ENCODE measurements at places on chromosomes 2 and 18.

GRCh38 chr2:17912266-17912691 lies 33.8 kb downstream of the KCNS3 start:
- DNase-seq, result no peak

- no peak for DNase-seq
Observed at GRCh38 chr2:16726577-16726976, 60.9 kb upstream of the CYRIA start.

- no peak for DNase-seq
Observed at GRCh38 chr2:28102455-28102874, 211.9 kb downstream of the BABAM2 start.

DNA sequence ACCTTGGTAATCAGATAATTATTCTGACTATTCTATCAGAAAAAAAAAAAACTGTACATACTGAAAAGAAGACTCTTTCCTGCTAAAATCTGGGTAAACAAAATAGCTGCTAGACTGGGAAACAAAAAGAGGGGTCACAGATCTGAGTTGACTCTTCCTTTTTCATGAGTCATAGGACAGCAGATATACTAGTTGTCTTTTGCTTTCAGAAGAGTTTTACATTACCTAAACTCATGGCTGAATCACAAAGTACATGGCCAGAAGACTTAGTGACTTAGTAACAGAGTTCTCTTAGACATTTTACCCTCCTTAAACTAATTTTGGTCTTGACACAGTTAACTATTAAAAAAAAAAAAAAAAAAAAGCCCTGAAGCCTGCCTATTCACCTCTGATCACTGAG lies 834.0 kb upstream of the FSHR start:
- DNase-seq, result no peak

- DNase-seq, result no peak
Observed at GRCh38 chr2:99793022-99793421, 303.2 kb upstream of the REV1 start.

- DNase-seq, result no peak
Observed at GRCh38 chr2:129379411-129379810, 600.1 kb upstream of the RAB6C start.

DNA sequence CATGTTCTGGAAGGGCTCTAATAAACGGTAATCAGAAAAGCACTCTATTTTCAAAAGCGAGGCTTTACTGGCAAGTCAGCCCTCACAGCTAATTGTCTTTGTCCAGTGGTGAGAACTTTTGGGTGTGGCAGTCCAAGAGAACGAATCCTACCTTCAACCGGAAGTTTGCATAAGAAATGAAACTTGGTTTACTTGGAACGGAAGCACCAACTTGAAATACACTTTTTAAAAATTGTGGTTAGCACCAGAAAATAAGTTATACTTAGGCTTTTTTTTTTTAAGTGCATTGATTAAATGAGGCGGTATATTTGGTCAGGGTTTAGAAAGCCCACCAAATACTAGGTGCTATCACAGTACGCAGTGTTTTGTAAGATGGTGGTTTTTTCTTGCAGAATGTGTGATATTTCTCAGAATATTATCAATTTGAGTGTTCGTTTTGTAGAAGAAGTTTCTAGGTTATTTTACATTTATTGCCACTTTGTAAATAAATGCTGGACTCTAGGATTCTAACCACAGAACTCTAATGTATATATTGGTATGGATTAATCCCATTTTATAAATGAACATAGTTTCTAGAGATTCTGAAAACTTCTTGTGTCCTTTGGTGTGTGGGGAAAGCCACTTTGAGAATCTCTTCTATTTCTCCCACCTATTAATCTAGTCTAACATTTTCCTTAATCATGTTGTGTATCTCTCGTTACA lies 1.2 kb downstream of the MYL12A start:
- DNase-seq, result peak; percentile 58

GRCh38 chr2:101717071-101717845 lies 19.8 kb downstream of the MAP4K4 start:
- DNase-seq, result peak; percentile 84

DNA sequence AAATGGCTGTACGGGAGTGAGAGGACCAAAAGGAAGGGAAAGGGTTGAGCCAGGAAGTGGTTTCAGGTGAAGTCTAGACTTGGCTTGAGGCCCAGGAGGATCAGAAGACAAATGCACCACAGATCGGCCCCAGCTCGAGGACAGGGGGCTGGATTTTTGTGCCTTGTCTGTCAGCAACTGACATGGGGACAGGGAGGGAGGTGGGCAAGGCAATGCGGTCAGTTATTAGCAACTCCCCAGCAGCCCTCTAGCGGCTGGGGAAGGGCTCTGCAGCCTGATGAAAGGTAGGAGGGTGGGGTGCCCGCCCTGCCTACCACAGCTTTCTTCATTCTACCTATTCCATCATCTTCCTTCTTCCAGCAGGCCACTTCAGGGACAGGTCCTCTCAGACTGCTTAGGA lies 50.0 kb downstream of the CPO start:
- DNase-seq, result no peak

DNA sequence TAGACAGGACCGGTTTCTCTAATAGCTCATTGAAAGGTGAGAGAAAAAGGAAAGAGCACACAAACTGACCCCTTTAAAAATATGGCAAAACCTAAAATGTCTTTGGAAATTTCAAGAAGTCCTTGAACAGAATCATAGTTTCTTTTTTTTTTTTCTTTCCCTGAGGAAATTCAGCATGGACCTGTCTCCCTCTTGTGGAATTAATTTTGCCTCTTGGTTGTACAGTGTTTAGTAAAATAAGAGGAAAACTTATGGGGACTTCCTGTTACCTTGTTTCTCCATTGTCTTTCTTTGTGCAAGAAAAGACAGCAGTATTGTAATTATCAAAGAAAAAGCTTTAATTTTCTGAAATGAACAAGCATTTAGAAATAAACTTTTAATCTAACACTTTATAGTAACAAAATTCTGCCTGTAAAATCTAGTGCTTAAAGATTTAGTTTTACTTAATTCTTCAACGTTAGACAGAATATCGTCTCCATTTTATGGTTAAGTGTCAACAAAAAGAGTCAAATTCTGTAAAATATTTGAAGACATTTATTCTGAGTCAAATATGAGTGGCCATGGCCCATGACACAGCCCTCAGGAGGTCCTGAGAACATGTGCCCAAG lies 176.3 kb upstream of the NABP1 start:
- no peak for DNase-seq

- DNase-seq, result no peak
Observed at GRCh38 chr2:215394102-215394805, 41.6 kb downstream of the FN1 start.

DNA sequence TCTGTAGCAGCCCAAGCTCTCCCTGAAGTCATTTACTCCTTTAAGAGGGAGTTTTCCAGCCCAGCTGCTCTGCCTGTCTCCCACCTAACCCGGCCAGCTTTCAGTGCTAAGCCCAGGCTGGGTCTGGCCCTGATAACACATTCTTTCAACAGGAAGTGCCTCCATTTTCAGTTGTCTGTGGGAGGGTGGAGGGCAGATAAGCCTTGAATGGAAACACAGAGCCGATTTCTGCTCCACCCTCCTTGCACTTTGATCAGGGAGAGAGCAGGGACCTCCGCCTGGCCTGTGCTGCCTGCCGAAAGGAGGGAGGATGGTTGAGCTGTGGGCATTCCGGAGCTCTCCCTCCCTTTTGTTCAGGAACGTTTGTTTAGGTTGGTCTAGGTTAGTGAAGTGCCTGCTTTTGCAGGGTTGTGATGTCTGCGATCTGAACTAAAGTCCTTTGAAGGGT lies 24.8 kb downstream of the GATA6 start:
- no peak for DNase-seq

GRCh38 chr2:138846216-138846821 lies 66.1 kb upstream of the NXPH2 start:
- no peak for DNase-seq

DNA sequence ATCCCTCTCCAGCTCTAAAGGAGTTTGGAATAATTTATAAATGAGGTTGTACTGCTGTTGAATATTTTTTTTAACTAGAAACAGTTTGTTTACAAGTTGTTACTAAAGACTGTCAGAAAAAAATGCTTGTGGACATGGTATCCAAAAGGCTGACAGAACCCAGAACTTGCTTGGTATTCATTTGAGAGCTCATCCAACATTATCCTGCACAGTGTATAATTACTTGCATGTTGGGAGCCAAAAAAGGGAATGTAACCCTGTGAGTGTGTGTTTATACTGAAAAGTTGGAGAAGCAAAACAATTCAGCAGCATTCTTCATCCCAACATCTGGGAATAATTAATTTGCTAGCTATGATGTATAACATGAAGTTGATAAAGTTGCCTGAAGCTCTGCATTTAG lies 42.1 kb upstream of the EHBP1 start:
- DNase-seq, result no peak

DNA sequence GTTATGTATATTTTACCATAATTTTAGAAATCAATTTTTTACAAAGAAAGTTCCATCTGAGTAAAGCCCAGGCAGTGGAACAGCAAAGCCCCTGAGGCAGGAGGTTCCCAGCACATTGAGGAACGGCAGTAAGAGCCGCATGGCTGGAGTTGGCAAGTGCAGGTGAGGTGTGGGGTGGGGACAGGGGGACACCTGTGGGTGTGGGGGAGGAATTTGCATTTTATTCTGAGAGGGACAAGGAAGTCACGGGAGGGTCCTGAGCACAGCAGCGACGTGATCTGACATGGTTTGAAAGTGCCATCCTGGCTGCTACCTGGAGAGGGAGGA lies 16.1 kb upstream of the ADI1 start:
- DNase-seq, result no peak

- DNase-seq, result no peak
Observed at GRCh38 chr2:121860033-121860757, 104.7 kb downstream of the TSN start.

- DNase-seq, result no peak
Observed at GRCh38 chr2:66903183-66903582, 468.3 kb downstream of the MEIS1 start.

DNA sequence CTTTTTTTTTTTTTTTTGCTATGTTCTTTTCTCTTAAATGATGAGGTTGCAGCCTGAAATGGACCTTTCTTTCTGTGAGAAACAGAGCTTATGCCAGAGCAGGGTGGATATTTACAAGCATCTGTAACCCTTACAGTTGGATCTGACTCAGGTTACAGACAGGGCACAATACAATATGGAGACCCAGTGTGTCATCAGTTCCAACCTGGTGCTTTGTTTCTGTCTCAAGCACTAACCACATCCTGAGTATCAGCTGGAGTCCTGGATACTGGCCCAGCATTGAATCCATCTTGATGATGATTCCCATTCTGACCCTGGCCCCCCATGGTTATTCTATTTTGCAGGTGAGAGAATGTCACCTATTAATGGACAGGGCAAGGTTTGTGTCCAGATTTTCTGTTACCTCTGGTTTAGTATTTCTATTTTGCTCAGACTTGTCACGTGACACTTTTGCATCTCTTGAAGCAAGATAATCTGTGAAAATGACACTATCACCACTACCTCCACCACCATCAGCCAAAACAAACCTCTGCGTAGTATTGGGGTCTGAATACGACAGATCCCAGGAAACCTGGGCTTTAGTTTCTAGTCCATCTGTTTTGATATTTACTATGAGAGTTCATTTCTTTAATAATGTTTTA lies 174.0 kb downstream of the CCDC85A start:
- DNase-seq, result no peak

DNA sequence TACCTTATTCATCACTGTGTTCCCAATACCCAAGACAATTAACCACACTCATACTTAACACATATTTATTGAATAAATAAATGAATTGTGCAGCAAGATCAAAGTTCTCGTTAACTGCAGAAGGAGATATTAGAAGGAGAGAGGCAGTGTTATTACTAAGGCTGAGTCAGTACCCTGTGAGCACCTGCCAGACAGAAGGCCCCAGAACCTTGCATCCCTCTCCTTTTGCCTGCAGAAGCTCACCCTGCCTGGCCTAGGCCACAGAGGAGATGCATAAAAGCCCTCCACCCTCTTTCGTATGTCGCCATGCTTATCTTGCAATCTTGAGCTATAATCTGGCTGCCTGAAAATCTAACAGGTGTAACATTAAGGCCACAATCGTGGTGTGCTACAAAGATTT lies 20.5 kb upstream of the RNF149 start:
- no peak for DNase-seq

GRCh38 chr2:13558368-13558767 lies 841.6 kb downstream of the TRIB2 start:
- no peak for DNase-seq

- DNase-seq, result no peak
Observed at GRCh38 chr2:219957820-219958219, 330.4 kb downstream of the SLC4A3 start.

- DNase-seq, result no peak
Observed at GRCh38 chr2:16621316-16621715, 44.3 kb downstream of the CYRIA start.

GRCh38 chr18:35075132-35075531 lies 33.9 kb downstream of the MAPRE2 start:
- DNase-seq, result no peak

DNA sequence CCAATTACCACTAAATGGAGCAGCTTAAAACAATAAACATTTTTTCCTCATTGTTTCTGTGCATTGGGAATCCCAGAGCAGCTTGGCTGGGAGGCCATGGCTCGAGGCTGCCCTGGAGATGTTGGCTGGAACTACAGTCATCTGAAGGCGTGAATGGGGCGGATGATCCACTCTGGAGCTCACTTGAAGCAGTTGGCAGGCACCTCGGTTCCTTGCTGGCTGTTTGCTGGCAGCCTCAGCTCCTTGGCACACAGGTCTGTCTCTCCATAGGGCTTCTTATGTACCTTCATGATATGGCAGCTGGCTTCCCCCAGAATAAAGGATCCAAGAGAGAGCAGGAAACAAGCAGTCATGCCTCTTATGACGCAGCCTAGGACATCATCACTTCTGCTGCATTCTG lies 227.0 kb upstream of the COPS8 start:
- no peak for DNase-seq

DNA sequence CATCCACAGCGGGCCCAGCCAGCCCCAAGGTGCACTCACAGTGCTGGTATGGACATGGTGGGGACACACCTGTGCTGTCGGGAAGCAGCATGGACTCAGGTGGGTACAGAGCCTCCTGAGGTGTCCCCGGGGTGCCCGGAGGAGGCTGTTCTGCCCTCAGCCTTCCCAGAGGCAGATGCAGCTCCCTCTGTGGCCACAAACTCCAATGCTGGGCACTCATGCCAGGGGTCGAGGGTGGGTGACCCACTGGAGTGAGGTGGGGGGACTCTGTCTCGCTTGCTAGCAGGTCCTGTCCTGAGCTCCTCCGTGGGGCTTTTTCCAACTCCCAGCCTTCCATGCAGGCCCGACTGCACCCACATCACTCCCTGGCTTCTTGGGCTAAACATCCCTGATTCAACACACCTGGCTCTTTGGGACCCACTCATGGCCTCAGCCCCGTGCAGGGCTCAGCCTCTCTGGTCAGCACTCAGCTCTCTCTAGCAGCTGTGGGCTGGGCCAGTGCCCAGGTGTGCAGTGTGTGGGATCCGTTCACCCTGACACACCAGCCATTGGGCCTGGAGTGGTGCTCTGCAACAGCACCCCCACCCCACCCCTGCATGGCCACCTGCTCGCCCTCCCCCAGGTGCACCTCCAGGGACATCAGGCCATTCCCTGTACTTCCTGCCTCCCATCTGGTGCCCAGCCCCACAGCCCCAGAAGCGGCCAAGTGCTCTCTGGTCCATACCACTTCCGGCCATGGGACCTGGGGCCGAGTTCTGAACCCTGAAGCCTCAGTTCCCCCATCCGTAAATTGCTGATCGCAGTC lies 16.0 kb downstream of the RAMP1 start:
- DNase-seq, result no peak
